ENCODE measurements at places on chromosomes 13 and 19. TPM values are rescaled to one million over a fixed set of nuclear protein-coding genes. Genes with fewer than 3 reads are reported as not detected.

DNA sequence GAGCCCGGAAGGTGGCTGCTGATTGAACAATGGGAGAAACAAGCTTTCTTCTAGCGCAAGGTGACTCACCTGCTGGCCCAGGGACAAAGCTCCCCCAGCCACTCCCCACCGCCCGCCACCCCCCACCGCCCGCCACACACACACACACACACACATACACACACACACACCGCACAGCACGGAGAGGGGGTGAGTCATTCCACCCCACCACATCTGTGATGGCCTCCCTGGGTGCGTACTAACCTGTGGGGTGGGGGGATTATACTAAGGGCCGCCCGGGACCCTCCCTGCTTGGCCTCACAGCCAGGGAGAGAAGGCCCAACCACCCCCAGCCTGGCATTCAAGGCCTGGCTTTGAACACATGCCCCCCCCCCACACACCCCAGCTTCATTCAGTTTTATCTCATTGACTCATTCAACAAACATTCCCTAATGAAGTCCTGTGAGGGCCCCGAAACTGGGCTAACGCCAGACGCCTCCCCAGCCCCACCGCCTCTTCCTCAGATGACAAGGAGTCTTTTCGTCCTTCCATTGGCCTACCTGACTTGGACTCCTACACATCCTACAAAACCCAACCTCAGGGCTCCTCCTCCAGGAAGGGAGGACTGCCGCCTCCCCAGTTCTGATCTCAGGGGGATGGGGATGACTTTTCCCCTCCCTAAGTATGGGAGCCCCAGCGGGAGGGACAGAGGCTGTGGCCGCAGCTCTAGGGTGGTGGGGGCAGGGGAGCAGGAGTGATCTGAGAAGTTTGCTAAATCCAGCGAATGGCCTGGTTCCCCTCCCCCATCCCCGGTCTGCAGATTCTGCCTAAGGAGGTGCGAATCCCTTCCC is 5.8 kb upstream of the ONECUT3 start:
- no peaks in the 10 kb centered on the region for H3K27me3 ChIP-seq
- peak overlapping the region; percentile 91 for H3K27ac ChIP-seq
- no peaks in the 10 kb centered on the region for H3K4me1 ChIP-seq
- H3K4me3 ChIP-seq: peak overlapping the region; percentile 64

DNA sequence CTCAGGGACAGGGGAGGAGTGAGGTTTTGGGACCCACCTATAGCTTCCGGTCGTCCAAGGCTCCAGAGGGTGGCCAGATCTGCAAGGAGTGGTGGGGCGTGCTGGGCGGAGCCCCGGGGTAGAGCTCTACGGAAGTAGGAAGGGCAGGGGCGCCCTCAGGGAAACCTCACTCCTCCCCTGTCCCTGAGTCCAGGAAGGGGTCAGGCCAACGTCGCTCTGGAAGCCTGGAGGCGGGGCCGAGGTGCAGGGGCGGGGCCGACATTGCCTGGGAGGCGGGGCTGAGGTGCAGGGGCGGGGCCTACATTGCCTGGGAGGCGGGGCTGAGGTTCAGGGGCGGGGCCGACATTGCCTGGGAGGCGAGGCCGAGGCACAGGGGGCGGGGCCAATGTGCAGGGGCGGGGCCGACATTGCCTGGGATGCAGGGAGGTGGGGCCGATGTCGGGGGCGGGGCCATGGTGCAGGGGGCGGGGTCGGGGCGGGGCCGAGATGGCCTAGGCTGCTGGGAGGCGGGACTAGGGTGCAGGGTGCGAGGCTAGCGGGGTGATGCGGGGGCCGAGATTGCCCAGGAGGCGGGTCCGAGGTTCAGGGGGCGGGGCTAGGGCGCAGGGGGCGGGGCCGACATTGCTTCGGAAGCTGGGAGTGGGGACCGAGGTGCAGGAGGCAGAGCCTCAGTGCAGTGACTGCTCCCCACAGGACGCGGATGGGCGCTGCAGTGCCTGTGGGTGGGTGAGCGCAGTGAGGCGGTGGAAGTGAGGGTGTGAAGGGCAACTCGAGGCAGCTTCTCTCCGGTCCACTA is 4.9 kb upstream of the PALM start:
- H3K27ac ChIP-seq: no peak overlapping the region
- H3K4me3 ChIP-seq: no peak overlapping the region
- peaks cover 32% of the 10 kb centered on the region for H3K27me3 ChIP-seq

DNA sequence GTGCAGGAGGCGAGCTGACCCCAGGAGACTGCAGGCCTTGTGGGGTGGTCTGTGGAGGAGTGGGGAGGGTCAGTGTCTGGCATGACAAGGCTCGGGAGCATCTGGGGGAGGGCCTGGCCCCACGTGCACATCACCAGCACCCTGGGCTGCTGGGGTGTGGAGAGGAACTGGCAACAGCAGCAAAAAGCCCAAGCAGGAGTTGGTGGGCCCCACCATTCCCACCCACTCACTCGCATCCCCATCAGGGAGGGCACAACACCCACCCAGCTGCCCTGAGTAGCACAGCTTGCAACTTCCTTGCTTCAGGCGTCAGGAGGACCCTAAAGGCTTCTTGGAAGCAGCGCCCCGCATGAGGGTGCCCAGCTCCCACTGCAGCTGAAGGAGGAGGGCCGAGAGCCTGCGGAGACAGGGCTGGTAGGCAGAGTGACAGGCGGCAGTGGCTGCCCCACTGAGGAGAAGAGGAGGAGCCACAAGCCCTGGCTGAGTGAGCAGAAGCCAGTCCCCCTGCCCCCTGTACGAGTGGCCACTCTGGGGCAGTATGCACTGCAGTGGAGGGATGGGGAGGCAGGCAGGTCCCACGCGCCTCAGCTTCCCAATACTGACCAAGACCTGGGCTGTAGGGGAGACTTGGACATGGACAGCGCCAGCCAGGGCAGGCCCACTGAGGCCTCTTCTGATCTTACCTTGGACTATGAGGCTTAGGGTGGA is 26.5 kb downstream of the ELL start:
- H3K4me1 ChIP-seq: peaks cover 8% of the 10 kb centered on the region
- DNase-seq: no peak
- no peaks in the 10 kb centered on the region for H3K27me3 ChIP-seq
- H3K36me3 ChIP-seq: peaks cover 5% of the 10 kb centered on the region
- H3K27ac ChIP-seq: no peak overlapping the region

DNA sequence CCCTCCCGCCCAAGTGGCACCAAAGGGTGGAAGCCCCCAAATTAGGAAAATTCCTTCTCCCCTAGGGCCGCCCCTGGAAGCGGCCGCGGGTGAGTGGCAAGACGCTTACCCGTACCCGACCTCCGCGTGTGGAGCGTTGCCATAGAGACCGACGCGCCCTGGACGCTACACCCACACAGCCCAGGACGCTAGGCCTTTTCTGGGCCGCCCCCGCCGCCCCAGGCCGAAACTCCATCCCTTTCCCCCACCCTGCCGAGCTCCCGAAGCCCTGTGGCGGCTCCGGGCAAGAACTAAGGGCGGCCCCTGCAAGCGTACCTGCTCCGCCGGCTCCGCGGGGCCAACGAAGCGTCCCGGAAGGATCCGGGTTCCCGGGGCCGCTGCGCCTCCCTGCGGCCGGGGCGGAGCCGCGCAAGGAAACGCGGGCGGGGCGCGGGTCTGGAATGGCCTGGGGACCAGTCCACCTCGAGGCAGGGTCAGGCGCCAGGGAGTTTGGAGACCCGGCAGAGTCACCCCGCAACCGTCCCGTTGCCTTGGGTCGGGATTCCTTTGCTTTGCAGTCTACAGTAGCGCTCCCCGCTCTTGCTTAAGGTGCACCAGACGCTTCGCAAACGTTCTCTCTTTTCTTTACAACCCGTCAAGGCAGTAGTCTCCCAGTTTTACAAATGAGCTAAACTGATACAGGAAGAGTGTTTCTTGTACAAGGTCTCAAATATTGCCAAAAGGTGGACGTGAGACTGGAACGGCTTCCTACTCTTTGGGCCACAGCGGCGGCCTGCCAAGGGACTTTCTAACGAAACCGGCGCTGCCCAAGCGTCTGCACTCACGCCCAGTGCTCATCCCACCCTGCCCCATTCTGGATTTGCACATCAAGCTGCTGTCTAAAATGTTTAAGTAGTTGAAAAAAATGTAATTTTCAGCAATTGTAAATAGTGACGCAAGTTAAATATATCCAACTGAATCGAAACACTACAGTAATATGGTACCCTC is at the start of gene NEK5:
NEK5 (minus strand) TSS at position 360 of the 987 bp plus-strand sequence. CDS start 1,591 bp downstream, outside the sequence.
- peak; percentile 78 for DNase-seq
- no peak within 1 kb of the TSS for H3K27ac ChIP-seq
- no peaks in the 10 kb centered on the region for H3K4me1 ChIP-seq

- DNase-seq: peak; percentile 2
- no peak overlapping the region for H3K27ac ChIP-seq
- H3K36me3 ChIP-seq: peaks cover 27% of the 10 kb centered on the region
- H3K4me1 ChIP-seq: peaks cover 7% of the 10 kb centered on the region
These were observed 348.3 kb downstream of the LIG4 start for GRCh38 chr13:107866941-107867623.

- H3K36me3 ChIP-seq: no peaks in the 10 kb centered on the region
- H3K27me3 ChIP-seq: no peaks in the 10 kb centered on the region
- no peak for DNase-seq
- no peak overlapping the region for H3K27ac ChIP-seq
- no peak overlapping the region for H3K4me3 ChIP-seq
These were observed 27.0 kb upstream of the METTL21C start for GRCh38 chr13:102721800-102722231.

- DNase-seq: no peak
- no peak overlapping the region for H3K4me3 ChIP-seq
- peaks cover 7% of the 10 kb centered on the region for H3K36me3 ChIP-seq
- H3K27me3 ChIP-seq: peaks cover 42% of the 10 kb centered on the region
These were observed 5.7 kb upstream of the PEX11G start for GRCh38 chr19:7494416-7495098.

GRCh38 chr13:23876265-23876664 is 12.9 kb downstream of the MIPEP start:
- no peaks in the 10 kb centered on the region for H3K4me1 ChIP-seq
- H3K27ac ChIP-seq: no peak overlapping the region
- no peak for DNase-seq

- DNase-seq: peak; percentile 1
- no peaks in the 10 kb centered on the region for H3K27me3 ChIP-seq
- H3K4me3 ChIP-seq: peak overlapping the region; percentile 99
- H3K4me1 ChIP-seq: peaks cover 30% of the 10 kb centered on the region
- peak overlapping the region; percentile 100 for H3K27ac ChIP-seq
These were observed 571 bp downstream of the SAFB2 start for GRCh38 chr19:5621945-5622464.

GRCh38 chr19:9566729-9567128 is 17.6 kb downstream of the ZNF121 start:
- H3K27ac ChIP-seq: peak overlapping the region; percentile 30
- H3K27me3 ChIP-seq: no peaks in the 10 kb centered on the region
- no peaks in the 10 kb centered on the region for H3K4me1 ChIP-seq
- H3K36me3 ChIP-seq: peaks cover 62% of the 10 kb centered on the region
- DNase-seq: no peak

GRCh38 chr13:48078251-48078656 is 16.6 kb downstream of the MED4 start:
- H3K4me1 ChIP-seq: no peaks in the 10 kb centered on the region
- no peaks in the 10 kb centered on the region for H3K36me3 ChIP-seq
- H3K27ac ChIP-seq: no peak overlapping the region
- no peaks in the 10 kb centered on the region for H3K27me3 ChIP-seq

DNA sequence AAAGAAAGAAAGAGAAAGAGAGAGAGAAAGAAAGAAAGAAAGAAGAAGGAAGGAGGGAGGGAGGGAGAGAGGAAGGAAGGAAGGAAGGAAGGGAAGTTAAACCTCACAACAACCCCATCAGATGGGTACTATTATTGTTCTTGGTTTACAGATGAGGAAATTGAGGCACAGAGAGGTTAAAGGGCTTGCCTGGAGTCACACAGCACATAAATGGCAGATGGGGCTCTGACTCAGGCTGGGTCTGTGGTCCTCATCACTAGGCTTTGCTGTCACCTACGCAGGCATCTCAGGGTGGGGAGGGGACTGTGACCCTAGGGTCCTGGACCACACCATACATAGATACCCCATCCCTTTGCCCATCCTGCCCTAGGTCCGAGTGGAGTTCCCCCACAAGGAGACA is 36.3 kb downstream of the RDH8 start:
- H3K4me3 ChIP-seq: no peak overlapping the region
- H3K4me1 ChIP-seq: no peaks in the 10 kb centered on the region
- H3K27me3 ChIP-seq: peaks cover 23% of the 10 kb centered on the region

GRCh38 chr19:988081-988480 is 3.9 kb downstream of the WDR18 start:
- H3K4me3 ChIP-seq: no peak overlapping the region
- no peak overlapping the region for H3K27ac ChIP-seq
- no peak for DNase-seq
- H3K36me3 ChIP-seq: peaks cover 19% of the 10 kb centered on the region

DNA sequence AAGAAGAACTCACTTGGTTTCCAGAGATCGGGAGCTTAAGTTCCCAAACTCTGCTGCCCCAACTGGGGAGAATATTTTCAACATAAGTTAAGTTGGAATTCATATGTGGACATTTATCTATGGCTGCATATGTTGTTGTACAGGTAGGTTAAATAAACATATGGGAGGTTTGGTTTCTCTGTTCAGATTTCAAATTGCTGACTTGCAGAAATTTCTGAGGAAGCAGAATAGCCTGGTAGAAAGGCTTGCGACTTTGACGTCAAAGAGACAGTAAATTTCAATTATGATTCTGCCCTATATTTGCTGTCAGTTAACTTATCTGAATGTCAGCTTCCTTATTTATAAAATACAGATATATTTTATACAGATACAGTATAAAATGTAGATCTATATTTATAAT is 40.0 kb upstream of the TPP2 start:
- no peak overlapping the region for H3K27ac ChIP-seq
- H3K4me1 ChIP-seq: no peaks in the 10 kb centered on the region
- H3K4me3 ChIP-seq: no peak overlapping the region
- no peaks in the 10 kb centered on the region for H3K36me3 ChIP-seq
- DNase-seq: no peak
- no peaks in the 10 kb centered on the region for H3K27me3 ChIP-seq

DNA sequence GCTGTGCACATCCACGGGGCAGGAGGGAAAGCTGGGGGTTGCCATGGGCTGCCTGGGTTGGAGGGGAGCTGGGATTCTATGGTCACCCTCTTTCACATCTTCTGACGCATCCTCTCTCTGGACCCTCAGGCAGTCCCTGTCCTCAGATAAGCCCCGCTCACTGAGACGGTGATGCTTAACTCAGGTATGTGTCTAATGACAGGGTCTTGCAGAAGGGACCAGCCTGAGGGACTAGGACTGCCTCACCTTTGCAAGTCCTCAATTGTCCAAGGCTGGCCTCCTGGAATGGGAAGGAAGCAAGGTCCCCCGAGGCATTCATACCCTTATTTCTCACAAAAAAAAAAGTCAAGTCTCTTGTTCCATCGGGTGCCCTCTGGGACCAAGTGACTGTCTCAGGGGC is 37.7 kb upstream of the CCNE1 start:
- H3K27ac ChIP-seq: no peak overlapping the region
- H3K4me3 ChIP-seq: no peak overlapping the region
- no peak for DNase-seq
- no peaks in the 10 kb centered on the region for H3K4me1 ChIP-seq
- H3K36me3 ChIP-seq: no peaks in the 10 kb centered on the region

- H3K4me1 ChIP-seq: no peaks in the 10 kb centered on the region
- H3K36me3 ChIP-seq: no peaks in the 10 kb centered on the region
- H3K27me3 ChIP-seq: no peaks in the 10 kb centered on the region
- no peak for DNase-seq
- no peak overlapping the region for H3K27ac ChIP-seq
These were observed 117.5 kb downstream of the ZNF429 start for GRCh38 chr19:21622920-21623319.

Gene HSD17B14
- 5.7 TPM for total RNA-seq

Gene PRKCG
- total RNA-seq: 45.4 TPM

Gene PPFIA3
- 6.0 TPM for total RNA-seq

Gene ZNF540
- 0.42 TPM for total RNA-seq

Gene ZNF888
- total RNA-seq: 25.5 TPM

Gene PTPRS
- total RNA-seq: 91.4 TPM

Gene SHISA7
- not detected for total RNA-seq

Gene KLC3
- total RNA-seq: 3.3 TPM

Gene SOHLH2
- total RNA-seq: not detected
